CD4-positive, alpha-beta T cell (primary cell): ENCODE measurements at places on chromosomes 2 and 18.

DNA sequence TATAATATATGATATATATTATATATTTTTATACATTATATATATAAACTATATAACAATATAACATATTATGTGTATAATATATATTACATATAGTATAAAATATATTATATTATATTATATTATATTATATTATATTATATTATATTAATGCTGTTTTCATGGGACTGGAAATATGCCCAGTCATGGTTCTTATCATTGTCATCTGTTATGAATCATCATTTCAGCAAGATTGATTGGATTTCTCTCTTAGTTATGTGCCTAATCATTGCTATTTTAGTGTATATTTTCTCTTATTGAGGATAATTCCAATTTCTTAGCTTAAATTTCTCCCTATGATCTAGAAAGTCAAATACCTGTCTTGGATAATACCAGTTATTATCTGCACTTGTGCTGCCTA, 617.8 kb downstream of the TRIB2 start:
- DNase-seq: no peak

GRCh38 chr2:111905990-111906735, 7.8 kb downstream of the MERTK start:
- DNase-seq: no peak

GRCh38 chr2:166060191-166060590, 67.6 kb downstream of the SCN1A start:
- no peak for DNase-seq

GRCh38 chr2:180143633-180144337, 136.7 kb upstream of the CWC22 start:
- no peak for DNase-seq

DNA sequence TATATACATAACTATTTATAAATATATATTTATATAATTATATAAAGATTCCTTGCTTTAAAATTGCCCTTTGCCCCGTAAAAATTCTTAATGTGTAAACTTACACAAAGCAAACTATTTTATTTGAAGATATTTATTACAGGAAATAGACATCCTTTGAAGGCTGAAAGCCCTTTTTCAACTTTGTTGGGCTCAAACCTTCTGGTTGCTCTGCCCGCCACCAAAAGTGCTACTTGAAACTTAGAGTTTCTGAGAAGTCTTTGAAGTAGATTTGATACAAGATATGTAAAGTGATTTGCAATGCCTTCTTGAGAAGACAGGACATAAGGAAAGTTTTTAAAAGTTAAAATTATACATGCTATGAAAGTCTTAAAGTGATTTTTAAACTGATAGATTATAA, 36.6 kb upstream of the METAP1D start:
- no peak for DNase-seq

DNA sequence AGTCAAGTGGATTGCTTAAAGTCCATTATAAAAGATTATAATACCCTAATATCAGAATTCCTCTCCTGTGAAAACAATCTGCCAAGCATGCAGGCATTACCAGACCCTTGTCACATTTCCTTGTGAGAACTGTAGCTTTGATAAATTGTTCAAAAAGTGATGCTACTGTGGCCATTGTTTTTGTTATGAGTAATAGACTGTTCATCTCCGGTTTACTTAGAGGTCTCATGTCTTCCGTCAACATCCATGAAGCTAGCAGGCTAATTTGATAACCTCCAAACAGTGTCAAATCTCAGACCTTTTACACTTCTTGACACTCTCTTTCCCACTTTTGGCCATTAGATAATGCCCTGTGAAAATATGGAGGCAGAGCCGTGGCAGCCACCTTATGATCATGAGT, 342.7 kb downstream of the CPS1 start:
- no peak for DNase-seq

- DNase-seq: no peak
Measured at GRCh38 chr2:67825476-67825875, 237.3 kb downstream of the C1D start.

DNA sequence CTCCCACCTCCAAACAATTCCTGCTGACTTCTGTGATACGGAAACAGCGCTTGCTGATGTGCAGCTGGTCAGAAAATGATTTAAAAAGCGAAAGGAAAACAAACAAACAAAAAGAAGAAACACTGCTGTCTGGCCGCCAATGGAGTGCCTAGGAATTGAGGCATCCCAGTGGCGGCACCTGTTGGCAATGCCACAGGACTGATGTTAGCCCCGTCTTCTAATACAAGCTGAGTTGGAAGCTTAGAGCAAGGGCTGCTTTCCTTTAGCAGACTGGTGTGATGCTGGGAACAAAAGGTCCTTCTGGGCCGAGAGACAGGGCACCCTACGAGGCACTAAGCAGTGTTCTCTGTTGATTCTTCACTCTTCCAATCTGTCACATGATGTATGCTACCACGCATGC, 163.6 kb upstream of the REV1 start:
- no peak for DNase-seq

GRCh38 chr18:23530195-23530594, 26.9 kb downstream of the RMC1 start:
- no peak for DNase-seq

DNA sequence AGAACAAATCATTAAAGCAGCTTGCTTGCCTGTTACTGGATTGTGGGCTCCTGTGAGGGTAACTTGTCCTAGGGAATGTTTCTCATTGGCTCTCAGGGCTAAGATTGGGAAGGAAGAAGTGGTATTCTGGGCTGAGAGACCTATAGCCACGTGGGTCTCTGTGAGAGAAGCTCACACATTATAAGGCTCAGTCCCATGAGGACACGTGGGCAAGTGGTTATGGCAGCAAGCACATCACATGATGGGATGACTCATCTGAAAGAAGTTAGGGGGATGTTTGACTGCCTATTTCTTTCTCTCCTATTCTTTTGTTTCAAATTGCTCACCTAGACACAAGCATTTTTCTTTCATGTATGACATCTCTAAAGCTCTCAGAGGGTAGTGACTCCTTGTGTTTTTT, 418.0 kb upstream of the ST6GAL2 start:
- DNase-seq: no peak

DNA sequence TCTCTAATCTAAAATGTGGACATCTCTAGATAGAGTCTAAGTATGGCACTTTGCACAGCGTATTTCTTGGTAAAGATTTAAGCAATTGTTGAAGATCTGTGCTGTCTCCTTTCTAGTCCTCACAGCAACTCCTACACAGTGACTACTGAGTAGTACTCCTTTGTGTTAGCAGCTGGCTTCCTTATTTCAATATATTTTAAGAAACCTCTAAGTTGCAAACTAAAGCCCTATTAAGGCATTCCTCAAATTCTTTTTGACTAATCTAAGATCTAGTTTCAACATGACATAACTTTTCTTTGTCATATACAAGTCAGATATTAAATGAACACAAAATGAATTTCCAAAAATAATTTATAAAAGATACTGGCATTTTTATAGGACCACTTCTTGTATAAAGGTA, 121.8 kb upstream of the DNAJC10 start:
- DNase-seq: no peak

GRCh38 chr2:44392338-44392943, 30.7 kb downstream of the CAMKMT start:
- DNase-seq: peak; percentile 24

DNA sequence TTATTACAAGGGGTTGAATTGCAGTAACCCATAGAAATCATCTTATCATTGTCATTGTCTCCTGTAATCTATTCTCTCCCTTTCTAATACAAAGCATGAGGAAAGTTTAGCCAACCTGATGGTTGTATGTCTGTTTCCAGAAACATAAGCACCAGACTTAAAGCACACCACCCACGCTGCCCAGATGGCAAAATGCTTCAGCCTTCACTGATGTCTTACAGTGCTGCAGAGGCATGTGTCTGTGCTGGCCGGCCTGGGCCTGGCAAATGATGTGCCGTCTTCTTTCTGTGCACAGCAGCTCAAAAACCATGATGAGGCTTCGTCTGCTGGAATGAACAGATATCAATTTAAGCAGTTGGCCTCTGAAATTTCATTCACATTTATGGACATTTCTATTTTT, 443.0 kb upstream of the RGPD4 start:
- no peak for DNase-seq

- DNase-seq: no peak
Measured at GRCh38 chr2:234512884-234513669, 16.2 kb upstream of the ARL4C start.

- DNase-seq: no peak
Measured at GRCh38 chr18:36023336-36023735, 44.0 kb downstream of the RPRD1A start.

GRCh38 chr2:230435431-230435830, 19.4 kb downstream of the SP100 start:
- no peak for DNase-seq

DNA sequence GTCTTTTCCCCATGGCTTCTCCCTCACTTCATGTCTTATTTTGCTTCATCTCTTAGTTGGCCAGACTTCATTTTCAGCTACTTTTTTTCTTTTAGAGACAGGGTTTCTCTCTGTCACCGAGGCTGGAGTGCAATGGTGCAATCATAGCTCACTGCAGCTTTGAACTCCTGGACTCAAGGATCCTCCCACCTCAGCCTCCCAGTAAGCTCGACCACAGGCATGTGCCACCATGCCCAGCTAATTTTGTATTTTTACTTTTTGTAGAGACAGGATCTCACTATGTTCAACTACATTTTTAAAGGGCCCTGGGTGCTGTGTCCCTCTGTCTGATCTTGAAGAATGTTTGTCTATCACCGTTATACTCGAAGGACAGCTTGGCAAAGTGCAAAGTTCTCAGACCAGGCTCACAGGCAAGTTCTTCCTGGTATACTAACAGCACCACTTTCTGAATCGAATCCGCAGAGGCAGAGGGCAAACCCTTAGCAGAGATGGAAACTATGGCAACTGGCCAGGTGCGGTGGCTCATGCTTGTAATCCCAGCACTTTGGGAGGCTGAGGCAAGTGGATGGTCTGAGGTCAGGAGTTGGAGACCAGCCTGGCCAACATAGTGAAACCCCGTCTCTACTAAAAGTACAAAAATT, 60.9 kb downstream of the SOWAHC start:
- no peak for DNase-seq

DNA sequence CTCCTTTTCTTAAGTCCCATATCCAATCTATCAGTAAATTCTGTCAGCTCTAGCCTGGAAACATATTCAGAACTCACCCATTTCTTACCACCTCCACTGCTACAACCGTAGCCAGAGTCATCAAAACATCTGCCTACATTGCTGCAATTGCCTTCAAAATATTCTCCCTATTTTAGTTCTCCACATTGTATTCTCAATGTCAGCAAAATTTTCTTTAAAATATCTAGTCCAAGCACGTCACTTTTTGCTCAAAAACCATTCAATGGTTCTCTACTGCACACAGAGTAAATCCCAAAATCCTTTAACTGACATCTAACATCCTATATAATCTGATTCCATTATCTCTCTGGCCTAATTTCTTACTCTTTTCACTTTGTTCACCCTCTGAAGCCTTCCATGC, 68.5 kb upstream of the ERBB4 start:
- no peak for DNase-seq

DNA sequence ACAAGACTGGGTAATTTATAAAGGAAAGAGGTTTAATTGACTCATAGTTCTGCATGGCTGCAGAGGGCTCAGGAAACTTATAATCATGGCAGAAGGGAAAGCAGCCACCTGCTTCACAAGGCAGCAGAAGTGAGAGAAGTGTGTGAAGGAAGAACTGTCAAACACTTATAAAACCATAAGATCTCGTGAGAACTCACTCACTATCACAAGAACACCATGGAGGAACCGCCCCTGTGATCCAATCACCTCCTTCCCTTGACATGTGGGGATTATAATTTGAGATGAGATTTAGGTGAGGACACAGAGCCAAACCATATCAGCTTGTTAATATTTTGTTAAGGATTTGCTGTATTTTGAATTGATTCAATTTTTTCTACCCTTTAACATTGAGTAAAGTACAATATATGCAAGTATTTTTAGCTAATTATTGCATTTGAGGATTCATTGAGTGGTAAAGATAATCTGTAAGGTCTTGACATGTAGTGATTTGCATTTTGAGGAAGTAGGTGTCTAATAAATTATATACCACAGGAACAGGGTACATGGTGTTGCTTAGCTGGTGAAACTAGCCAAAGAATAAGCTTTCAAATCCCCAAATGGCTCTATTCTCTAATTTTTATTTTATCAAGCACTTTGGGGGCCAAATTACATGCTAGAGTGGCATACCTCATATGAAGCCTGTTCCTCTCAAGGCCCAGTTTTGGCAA, 3.9 kb upstream of the C2orf69 start:
- DNase-seq: no peak

DNA sequence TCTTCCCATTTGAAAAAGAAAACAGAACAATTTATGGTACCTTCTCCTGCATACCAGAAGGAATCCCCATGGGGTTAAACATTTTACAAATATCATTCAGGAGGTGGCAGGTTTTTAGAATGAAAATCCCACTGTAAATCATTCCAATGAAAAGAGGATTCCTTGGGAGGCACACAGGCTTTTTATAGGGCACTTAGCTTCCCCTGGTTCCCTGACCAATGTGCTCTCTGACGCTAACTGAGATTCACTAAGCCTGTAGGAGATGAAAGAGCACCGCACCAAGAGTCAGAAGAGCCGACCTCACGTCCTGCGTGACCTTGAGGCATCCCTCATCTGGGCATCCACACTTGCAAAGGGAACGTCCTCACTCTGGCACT, 82.5 kb downstream of the CMPK2 start:
- no peak for DNase-seq

DNA sequence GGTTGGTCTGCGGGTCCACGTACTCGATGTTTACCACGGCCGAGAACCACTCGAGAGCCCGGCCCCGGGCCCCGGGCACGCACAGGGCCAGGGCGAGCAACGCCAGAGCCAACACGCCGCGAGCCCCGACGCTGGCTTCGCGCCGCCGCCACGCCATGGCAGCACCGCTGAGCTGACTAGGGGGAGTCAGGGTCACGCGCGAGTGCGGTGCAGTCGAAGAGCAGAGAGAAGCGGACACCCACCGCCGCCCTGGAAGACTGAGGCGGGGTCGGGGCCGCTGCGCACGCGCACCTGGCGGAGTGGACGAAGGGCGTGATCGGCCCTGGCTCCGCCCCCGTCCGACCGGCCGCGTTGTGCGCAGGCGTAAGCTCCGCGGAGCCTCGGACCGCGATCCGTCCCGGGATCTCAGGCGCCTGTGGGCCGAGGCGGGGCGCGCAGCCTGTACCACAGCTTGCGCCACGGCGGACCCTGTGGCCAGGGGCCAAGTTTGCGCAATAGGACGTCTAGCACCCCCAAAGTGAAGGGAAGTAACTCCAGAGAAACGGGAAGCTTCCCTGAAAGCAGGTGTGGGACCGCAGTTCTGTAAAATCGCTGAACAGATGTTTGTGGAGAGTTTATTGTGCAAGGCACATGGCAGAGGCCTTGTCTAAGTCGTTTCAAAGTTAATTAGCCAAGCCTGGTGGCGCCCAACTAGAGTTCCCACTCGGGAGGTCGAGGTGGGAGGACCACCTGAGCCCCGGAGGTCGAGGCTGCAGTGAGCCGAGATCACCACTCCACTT, at the start of gene RNF149:
RNF149 (minus strand) TSS at position 270 of the 779 bp plus-strand sequence; CDS start at position 157, 113 bp downstream.
- peak; percentile 93 for DNase-seq
